ENCODE measurements at places on chromosomes 4 and X.

DNA sequence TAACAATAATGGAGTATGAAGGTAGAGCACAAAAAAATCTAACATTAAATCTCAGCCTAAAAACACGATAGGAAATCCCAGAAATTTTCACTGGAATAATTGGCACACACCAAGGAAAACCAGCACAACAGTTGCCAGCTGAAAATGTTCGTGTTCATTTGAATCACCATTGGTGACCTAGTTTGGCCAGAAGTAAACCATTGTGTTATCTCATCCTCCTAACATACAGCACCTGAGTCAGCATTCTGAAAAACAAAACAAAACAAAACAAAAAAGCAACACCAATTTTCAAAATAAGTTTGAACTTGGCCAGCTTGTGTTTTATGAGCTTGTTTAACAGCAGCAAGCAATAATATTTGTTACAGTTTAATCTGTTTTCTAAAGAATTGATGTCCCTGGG lies 41.1 kb downstream of the UCHL1 start:
- DNase-seq: no peak

DNA sequence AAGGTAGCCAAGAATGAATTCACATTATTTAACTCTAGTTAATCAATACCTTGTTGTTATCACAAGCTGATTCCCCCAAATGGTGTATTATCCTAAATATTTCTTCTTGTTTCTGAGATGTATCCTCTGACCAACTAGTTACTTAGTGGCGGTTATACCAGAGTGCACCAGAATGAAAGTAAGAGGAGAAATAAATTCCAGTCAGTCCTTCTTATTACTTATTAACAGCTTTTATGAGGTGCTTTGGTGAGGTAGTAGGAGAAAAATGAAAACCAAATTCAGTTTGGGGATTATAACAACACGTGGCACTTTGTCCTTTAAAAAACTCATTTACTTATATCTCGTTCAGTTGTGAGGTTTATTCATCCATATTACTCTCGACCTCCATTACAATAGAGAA lies 101.9 kb downstream of the AMMECR1 start:
- DNase-seq: no peak

GRCh38 chr4:133270021-133270570 lies 121.0 kb downstream of the PCDH10 start:
- DNase-seq: no peak

GRCh38 chr4:40401631-40402030 lies 66.5 kb downstream of the CHRNA9 start:
- DNase-seq: no peak

- no peak for DNase-seq
Measured at GRCh38 chr4:109111031-109111430, 191.4 kb downstream of the COL25A1 start.

DNA sequence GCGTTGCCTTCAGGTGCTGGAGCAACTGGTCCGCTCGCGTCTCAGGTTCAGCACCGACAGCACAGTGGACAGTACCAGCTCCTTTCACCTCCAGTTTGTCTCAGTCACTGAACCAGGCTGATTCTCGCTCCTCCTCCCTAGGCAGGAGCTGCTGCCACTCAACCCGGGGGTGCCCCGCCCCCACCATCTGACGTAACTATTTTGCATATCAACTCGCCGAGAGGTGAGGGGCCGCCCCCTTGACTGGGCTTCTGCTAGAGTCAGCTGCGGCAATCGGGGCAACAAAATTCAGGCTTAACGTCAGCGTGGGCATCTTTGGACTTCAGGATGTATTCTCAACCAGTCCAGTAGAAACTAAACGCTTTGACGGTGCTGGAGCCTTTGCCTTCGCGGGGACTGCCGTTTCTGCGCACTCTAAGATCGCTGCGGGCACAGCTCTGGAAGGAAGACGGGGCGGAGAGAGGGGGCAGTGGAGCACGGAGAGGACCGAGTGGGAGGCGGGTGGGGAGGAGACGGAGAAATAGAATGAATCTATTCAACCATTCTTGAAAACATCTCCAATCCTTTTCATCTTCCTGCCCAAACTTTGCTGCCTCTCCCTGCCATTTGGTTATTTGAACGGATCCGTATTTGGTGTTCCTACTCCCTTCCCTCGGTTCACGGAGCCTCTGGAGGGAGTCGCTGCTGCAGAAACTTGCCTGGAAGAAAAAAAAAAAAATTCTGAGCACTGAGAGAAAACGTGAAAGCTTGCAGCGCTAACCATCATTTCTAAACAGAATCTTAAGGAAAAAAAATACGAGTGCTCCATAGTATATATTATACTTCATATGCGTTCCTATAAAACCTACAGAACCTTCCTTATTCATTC lies at the start of gene FSTL5:
FSTL5 (minus strand) TSS at position 109 of the 868 bp plus-strand sequence. CDS start 52,604 bp downstream, outside the sequence.
- DNase-seq: peak; percentile 91

GRCh38 chr4:183321516-183321915 lies 710 bp downstream of the CLDN24 start:
- DNase-seq: no peak

GRCh38 chrX:69060631-69061408 lies 104.4 kb downstream of the PJA1 start:
- DNase-seq: peak; percentile 40

DNA sequence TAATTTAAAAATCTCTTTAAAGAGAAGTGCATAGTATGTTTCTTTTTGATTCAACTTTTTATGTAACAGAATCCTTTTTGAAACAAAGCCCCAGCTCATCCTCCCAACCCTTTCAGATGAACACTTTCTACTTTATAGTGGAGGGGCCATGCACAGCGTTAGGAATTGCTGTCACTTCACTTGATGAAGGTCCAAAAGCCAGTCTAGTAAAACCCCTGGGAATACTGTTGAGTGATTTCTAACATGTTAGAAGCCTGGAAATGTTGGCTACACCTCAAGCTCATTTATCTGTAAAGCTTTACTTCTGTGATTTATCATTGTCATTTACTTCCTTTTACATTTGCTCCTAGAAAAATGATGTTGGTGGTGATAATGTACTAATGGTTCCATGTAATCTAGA lies 1608.9 kb upstream of the TENM3 start:
- no peak for DNase-seq

DNA sequence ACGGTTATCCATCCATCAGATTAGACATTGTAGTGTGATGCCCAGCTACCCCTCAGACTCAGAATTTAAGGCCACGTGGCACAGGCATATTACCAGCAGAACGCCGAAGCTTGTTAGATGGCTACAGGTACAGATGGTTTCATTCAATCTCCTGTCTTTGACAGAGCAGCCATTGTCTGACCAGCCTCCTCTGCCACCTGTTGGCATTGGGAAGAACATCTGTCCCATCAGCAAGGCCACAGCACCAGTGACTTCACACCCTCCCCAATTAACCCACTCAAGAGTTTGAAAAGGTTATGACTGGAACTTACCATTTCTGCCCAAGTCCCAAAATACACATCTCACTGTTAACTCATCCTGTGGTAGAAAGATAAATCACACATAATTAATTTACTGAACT lies 22.0 kb upstream of the PHKA2 start:
- DNase-seq: no peak

GRCh38 chr4:6448476-6449170 lies 23.8 kb downstream of the PPP2R2C start:
- DNase-seq: no peak

Data from testis (tissue), 5 donors.